ENCODE measurements at places on chromosomes 5 and 9.
A peak's percentile ranks its signal among the peaks of the same experiment; 100 is the strongest.

GRCh38 chr9:82560457-82560904 lies 502.5 kb downstream of the RASEF start:
- DNase-seq = no peak

DNA sequence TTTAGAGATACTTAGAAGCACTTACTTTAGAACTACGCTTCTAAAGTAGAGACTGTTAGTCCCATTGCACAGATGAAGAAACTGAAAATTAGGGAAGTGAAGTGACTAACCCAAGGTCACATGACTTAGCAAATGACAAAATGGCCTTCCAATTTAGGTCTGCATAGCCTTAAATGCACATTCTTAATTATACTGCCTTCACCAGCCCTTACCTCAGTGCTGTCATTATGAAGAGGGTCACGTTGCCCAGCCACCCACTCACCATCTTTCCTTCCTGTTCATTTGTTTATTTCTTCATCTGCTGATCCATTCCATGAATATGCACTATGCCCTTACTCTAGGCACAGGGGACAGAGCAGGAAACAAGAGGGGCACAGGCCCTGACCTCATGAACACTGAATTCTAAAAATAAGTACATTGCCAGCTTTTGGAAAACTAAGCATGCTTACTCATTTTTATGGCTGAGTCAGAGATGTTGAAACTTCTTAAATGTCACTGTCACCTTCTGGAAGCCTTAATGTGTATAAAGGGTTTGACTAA lies 8.6 kb downstream of the HAVCR2 start:
- peak; percentile 89 for DNase-seq

DNA sequence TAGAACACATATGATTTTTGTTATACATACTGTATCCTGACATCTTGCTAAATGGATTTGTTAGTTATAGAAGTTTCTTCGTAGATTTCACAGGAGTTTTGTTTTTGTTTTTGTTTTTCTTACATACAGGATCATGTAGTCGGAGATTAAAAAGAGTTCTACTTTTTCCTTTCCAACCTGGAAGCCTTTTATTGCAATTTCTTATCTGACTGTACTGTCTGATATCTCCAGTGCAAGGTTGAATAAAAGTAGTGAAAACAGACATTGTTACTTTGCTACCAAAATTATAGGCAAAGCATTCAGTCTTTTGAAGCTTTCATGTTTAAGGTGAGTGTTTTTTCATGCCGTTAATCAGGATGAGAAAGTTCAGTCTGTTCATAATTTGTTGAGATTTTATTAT lies 117.4 kb upstream of the PRSS3 start:
- no peak for DNase-seq

DNA sequence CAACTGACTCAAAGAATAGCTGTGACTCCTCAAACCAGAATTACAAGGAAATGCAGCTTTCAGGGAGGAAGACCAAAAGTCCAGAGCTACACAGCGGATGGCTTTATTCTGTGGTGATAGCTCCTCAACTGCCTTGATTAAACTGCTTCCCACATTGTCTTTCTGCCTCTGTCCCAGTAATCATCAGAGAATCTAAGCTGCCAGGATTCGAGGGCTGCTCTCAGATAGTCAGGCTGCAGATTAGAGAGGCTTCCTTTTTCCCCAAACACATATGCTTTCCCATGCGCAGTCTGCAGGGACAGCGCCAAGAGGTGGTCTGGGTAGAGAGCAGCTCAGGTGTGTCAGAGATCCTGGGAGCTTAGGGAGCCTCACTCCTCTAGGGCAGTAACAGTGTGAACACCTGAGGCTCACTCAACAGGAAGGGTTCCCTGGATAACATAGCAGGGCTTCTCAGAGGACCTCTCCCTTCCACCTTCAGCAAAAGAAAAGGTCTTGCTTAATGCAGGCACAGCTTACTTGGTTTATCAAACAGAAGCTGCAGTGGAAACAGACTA lies 439.9 kb upstream of the TLE4 start:
- DNase-seq = no peak

DNA sequence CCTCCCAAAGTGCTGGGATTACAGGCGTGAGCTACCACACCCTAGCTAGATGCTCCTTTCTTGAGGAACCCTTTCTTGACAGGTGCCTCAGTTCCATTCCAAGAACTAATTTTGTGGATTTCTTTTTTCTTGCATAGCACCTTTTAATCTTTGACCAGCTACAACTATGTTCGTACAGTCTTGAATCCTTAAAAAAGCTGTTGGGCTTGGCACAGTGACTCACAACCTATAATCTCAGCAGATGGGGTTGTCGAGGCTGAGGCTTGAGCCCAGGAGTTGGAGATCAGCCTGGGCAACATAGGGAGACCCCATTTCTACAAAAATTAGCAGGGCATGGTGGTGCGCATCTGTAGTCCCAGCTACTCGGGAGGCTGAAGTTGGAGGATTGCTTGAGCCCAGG lies 1.3 kb upstream of the ZER1 start:
- no peak for DNase-seq

GRCh38 chr5:173783371-173783770 lies 104.8 kb upstream of the CPEB4 start:
- DNase-seq = no peak

DNA sequence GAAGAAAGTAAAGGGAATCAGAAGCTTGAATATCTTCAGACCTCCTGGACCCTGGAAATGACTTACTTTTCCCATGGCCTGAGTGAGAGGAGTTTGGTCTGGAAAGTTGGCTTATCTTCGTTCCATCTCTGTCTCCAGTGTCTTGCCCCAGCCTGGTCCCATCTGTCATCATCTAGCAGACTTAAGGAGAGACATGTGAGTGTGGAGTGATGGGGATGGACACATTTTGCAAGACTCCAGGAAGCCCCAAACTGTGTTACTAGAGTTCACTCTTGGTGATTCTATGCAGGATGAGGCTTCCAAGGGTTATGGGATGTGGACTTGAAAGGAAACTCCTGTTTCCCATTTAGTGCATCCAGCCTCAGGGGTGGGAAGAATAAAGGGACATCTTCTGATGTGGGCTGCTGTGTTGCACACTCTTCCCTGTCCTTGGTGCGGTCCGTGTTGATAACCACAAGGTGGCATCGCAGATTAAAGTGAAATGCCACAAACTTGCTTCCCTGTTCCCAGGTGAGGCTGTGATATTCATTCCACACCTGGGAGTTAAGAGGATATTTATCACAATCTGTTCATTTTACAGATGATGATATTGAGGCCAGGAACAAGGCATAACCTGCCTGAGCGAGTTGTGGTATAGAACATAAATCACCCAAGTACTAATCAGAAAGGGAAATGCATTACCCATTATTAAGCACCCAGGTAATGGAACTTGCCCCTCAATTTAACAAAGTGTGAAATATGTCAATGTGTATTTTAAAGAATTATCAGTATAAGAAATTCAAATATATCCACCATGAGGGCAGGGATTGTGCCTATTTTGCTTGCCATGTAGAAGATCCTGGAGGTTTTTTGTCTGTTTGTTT lies 269.9 kb upstream of the PAPPA start:
- peak; percentile 56 for DNase-seq

DNA sequence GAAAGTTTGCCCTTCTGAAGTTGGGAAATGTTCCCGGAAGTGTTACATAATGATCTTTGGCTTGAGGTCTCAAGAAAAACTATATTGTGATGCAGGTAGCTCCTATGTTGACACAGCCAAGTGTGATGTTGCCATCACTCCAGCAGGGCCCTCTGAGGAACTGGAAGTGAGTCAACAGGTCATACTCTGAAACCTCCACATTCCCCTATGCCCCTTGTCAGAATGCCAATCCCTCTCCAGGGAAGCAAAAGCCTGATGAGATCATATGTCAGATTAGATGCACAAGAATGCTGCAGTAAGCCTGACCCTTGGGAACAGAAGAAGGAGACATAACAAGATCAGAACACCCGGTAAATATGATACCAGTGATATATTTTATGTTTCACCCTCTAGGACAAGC lies 66.8 kb upstream of the ITGA2 start:
- peak; percentile 98 for DNase-seq

DNA sequence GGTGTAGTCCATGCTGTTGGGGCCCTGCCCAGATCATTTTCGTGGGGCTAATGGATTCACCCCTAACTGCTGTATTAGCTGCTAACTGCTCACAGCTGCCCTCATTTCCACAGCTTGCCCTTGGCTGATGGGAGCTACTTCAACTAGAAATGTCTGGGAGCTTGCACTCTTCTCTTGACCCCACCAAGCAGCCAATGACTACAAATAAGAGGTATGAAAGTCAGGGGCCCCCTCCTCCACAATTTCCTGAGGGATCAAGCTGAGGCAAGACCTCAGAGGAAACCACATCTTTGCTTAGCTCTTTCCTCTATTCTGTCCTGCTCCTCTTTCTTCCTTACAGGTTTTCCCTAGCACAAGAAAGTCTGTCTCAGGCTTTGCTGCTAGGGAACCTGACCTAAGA lies 397.5 kb downstream of the MLLT3 start:
- DNase-seq = no peak

DNA sequence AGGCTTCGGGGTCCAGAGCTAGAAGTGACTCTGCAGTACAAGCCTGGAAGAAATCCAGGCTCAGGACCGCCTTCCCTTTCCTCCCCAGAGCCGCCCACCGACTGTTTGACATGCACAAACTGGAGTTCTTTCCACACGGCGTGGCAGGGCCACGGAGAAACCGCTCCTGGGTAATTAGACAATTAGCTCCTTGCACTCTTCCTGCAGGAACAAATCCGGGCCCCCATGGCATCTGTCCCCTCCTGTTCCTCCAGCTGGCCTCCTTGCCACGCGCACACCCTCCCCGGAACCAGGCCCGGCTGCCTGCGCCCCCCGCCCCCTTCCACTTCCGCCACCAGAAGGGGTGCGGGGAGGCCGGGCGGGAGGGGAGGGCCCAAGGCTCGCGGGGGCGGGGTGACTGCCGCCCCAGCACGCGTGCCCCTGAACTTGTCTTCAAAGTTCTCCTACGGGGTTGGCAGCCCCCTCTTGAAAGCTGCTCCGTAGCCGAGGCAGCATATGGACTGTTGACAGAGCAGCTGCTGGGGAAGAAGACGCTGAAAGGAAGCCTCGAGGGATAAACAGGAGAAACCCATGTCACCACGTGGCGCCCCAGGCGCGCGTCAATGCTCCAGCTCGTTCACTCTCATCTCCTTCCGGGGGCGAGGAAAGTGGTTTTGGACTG lies 74.3 kb downstream of the SEC61B start:
- no peak for DNase-seq

DNA sequence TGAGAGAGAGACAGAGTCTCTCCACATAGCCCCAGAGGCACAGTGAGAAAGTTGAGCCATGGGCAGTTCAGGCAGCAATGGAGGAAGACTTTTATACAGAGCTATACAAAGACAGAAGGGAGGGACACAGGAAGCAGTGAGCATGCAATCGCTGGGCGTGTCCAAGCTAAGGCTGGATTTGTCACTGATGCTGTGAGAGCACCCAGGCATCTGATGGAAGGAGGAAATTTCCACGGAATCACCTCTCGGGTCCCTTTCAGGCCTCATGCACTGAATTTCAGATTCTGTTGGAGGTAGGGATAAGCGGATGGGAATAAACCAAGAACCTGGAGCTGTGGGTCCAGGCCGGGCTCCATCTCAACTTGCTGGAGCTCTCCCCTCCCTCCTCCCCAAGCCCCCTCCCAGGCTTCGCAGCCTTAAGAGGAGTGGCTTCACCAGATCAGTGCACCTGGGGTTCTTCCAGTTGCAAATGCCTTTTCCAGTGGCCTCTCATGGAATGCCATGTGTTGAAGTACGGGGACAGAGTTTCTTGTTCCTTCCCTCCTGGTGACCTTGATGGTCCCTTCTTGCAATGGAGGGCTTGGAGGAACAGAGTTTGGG lies 114.8 kb upstream of the ALDH1B1 start:
- no peak for DNase-seq

DNA sequence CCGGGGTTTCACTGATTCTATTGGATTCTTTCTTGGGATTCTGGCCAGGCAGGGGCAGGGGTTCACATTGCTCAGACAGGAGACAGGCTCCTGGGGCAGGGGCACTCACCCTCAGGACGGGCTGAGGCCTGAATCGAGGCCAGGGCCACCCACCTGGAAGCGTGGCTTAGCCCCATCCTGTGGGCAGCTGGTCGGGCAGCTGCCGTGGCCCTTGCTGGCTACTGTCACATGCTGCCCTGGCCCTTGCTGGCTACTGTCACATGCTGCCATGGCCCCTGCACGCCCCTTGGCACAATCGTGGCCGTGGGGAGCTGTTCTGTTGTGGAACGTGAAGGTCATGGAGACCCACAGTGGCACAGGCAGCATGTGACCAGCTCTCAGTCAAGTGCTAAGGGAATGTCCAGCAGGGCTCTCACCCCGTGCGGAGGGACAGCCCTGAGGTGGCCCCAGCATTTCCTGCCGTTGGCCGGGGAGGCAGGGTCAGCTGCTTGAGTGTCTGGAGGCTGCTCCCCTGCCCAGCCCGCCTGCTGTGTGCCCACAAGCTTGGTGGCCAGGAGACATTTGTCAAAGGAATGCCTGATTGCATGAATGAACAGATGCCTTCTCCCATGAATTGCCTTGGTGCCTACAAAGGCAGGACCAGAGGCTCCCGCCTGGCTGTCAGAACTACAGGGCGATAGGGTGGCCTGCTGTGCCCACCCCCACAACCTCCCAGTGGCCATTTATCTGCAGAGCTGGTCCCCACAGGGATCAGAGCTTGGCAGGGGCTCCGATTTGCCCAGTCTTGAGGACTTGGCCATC lies 16.9 kb upstream of the TMEM250 start:
- no peak for DNase-seq

DNA sequence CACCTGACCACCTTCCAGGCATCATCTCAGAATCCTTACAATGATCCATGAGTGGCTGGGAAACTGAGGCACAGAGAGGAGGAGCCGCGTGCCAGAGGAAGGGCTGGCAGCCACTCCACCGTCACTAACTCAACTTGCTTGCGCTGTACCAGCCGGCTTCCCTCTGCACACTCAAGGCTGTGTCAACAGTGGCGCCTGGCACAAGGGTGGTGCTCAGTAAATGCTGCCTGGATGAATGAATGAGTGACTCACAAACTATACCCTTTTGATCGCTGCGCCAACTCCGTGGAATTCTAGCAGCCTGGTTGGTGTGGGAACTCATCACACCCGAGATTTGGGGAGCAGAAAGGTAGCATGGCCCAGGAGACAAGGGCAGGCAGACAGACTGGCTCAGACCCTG lies 21.9 kb downstream of the PRRX2 start:
- no peak for DNase-seq

DNA sequence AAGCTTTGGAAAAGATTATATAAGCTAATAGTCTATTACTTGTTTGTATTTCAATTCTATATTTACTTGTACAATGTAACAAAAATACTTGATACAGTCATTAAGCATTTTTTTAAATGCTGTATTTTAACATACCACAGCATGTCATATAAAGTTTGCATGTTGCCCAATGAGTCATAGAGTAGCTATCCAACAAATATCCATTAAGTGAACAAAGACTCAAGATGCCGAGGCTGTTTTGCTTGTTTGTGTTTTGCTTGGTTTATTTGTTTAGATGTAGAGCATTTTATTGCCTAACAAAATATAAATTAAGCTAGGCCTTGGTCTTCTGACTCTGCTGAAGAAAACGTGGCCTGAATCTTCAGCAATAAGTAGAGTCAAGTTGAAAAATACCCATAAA lies 1584.3 kb upstream of the NUDT12 start:
- peak; percentile 1 for DNase-seq

- no peak for DNase-seq
Measured at GRCh38 chr5:127940854-127941253, 142.7 kb upstream of the SLC12A2 start.
